Esophagus squamous epithelium (tissue), 5 donors: ENCODE measurements at places on chromosomes 11 and 22.

- DNase-seq, result no peak
Measured at GRCh38 chr11:31050061-31050765, 319.3 kb downstream of the DCDC1 start.

GRCh38 chr11:925496-926301 lies at the start of gene AP2A2:
Gene AP2A2, plus strand, starts transcription at chr11:925870. Its CDS starts 152 bp downstream, at chr11:926022.
- DNase-seq, result no peak

- DNase-seq, result no peak
Measured at GRCh38 chr11:86999859-87000753, 37.6 kb upstream of the TMEM135 start.

GRCh38 chr11:8374716-8375115 lies 111.0 kb upstream of the LMO1 start:
- no peak for DNase-seq

DNA sequence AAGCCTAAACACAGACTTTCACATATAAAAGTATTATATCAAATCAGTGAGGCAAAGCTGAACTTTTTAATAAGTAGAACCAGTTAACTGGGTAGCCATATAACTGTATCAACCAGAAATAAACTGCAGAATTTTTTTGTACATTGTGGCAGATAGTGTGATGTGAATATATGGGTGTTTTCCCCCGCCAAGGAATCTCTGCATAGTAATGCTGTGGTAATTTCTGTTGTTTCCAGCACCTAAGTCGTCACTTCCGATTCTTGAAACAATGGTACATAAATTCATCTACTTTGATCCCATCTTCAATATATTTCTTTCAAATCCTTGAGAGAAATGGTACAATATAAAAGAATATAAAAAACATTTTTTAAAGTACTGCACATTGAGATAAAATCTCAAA lies 39.6 kb downstream of the NARS2 start:
- DNase-seq, result no peak

DNA sequence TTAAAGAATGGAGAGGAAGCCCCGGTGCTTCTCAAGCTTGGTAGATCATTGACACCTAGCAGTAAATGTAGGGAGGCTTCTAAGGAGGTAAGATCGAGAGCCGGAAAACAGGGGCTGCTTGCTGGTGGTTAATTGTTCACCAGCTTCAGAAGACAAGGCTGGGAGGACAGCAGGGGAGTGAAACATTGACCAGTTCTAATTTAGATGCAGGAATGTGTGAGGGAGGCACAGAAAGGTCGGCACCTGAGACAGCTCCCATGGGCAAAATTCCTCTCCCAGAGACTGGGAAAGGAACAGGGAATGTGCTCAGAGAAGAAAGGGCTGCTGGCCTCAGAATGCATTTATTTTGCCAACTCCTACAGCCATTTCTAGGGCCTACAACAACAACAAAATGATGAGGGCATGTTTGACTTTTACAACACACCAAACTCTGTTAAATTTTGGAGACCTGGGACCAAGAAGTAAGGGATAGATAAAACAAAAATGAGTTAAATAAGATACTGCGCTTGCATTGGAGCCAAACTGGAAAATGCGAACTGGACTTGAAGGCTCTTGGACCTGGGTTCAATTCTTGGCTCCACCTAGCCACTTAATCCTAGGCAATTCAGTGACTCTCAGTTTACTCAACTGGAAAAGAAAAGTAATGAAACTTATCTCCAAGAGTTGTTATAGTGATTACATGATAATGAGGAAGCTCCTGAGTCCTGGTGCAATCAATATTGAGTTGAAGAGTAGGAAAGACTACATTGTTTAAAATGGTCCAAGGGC lies 31.0 kb downstream of the FZD4 start:
- no peak for DNase-seq

GRCh38 chr11:95994329-95994728 lies 70.4 kb upstream of the MTMR2 start:
- no peak for DNase-seq

- no peak for DNase-seq
Measured at GRCh38 chr22:27873472-27873871, 45.6 kb downstream of the PITPNB start.
